Activated T-cell treated with anti-CD3 and anti-CD28 coated beads, Interleukin-2, amount 50 U/mL, for 4 hours (primary cell): ENCODE measurements at places on chromosomes 3 and 15. TPM values are rescaled to one million over a fixed set of nuclear protein-coding genes. Genes with fewer than 3 reads are reported as not detected.

The LRRC2 gene
- 0.03 TPM for total RNA-seq

The TMPRSS7 gene
- total RNA-seq = not detected

The MAGEF1 gene
- total RNA-seq = 27.6 TPM

The HHATL gene
- total RNA-seq = not detected

The NANOGP8 gene
- not detected for total RNA-seq

The TIGIT gene
- 16.7 TPM for total RNA-seq

The RASGRF1 gene
- total RNA-seq = not detected

The SERPINI2 gene
- total RNA-seq = not detected

The ZNF860 gene
- total RNA-seq = 0.66 TPM

The EFCC1 gene
- total RNA-seq = 0.26 TPM

The GYG1 gene
- 22.9 TPM for total RNA-seq

The TRAT1 gene
- total RNA-seq = 16.3 TPM
